ENCODE measurements at places on chromosomes 7 and 10.

DNA sequence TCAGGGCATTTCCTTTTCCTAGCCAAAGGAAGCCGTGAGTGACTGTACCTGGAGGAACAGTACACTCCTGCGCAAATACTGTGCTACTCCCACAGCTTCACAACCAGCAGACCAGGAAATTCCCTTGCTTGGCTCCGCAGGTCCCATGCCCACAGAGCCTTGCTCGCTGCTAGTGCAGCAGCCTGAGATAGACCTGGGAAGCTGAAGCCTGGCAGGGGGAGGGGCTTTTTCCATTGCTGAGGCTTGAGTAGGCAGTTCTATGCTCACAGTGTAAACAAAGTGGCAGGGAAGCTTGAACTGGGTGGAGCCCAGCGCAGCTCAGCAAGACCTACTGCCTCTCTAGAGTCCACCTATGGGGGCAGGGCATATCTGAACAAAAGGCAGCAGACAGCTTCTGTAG is 291.2 kb downstream of the HGF start:
- DNase-seq: no peak

DNA sequence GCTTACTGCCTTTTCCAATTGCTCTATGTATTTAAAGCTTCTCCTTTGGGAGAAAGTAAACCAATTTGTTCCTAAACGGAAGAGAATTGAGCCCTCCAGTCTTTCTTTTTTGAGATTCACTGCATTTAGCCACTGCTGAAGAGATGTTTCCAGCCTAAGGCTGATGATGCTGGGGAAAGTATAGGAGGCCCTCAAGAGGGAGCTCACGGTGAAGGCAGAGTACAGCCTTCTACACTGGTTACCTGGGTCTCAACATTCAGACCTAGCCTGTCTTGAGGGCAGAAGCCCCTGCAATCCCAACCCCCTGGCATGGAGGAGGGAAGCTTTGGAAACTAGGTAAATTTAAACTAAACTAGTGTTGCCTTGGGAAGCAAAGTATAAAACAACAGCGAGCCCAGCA is 316.7 kb upstream of the TPK1 start:
- DNase-seq: no peak

GRCh38 chr10:103067956-103068355 is 125.1 kb downstream of the NT5C2 start:
- DNase-seq: no peak

- DNase-seq: no peak
Observed at GRCh38 chr7:22435105-22435504, 64.9 kb downstream of the STEAP1B start.

DNA sequence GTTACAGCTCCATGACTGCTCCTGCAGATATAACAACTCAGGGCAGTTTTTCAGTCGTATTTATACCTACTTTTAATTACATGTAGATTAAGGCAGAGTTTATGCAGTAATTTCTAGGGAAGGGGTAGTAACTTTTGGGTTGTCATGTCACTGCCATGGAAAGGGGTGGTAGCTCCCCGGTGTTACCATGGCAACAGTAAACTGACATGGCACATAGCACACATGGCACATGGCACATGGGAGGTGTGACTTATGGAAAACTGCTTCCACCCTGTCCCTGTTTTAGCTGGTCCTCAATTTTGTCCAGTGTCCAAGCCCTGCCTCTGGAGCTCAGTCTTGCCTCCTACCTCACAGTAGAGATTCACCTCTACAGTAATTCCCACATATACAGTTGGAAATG is 3.9 kb upstream of the TOMM7 start:
- no peak for DNase-seq

DNA sequence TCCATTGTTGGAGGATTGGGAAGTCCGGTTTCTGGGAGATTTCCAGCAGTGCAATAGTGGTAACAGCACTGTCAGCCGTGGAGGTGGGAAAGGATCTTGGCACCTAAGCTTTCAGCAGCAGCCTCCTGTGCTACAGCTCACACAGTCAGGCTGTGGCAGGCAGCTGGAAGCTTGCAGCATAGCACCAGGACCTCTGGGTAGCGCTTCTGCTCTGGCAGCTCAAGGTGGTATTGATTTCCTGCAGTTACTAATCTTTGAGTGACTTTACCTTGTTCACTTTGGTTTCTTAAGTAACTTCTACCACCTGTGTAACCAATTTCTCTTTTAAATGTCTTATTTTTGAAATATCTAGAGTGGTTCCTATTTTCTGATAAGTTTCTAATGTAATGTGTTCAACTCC is 130.5 kb downstream of the LHFPL3 start:
- no peak for DNase-seq
